Activated gamma-delta T cell treated with Interleukin-2 at 50 U/mL for 16 hours (primary cell): ENCODE measurements at places on chromosomes 7 and 10.

GRCh38 chr7:37832194-37832593 lies 16.2 kb upstream of the NME8 start:
- no peak for DNase-seq

DNA sequence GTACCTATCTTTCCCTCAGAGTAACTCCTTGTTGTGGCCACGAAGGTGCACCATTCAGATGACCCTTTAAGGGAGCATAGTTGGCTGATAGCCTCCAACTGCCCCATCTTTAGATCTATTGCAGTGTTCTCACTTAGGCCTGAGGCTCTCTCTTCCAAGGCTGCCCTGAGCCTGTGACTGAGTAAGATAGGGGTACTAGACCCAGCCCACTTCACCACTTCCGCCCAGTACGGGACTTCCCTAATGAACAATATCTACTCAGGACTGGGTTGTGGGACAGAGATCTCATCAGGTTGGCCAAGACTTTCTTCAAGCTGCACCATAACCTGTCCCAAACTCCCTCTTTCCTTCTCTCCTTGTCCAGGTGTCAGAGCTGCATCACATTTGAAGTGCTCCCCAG lies 5.7 kb upstream of the GNAI1 start:
- no peak for DNase-seq

GRCh38 chr7:105585850-105586500 lies 4.7 kb upstream of the EFCAB10 start:
- DNase-seq, result no peak

DNA sequence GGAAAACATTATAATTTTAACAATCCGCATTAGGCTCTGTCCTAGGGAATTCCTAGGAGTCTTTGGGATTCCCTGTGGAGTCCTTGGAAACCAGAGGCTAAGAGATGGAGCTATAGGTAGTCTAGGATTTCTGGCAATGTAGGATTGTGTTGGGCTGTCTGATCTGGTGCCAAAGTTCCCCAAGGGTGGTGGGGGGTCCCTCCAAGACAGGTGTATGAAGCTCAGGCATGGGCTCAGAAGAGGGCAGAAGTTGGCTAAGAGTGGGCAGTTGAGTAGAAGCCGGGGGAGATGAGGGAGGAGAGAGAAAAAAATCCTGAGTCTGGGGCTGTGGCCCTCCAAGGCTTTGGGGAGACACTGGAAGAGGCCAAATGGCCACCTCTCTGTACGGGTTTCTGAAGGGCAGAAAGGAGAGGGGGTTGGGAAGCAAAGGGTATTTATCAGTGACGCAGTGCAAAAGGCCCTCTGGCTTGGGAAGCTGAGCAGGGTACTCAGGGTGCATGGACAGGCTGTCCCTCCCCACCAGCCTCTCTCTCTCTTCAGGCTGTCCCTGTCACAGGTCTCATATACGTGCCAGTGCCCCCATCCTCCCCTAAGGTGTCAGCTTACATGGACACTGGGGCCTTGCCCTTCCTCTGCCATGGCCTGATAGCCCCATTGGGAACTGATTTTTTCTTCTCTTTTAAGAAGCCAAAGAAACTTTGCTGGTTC lies 929 bp downstream of the HOXA6 start:
- DNase-seq, result no peak

- no peak for DNase-seq
These were observed 272.4 kb upstream of the LRGUK start for GRCh38 chr7:133854739-133855138.

DNA sequence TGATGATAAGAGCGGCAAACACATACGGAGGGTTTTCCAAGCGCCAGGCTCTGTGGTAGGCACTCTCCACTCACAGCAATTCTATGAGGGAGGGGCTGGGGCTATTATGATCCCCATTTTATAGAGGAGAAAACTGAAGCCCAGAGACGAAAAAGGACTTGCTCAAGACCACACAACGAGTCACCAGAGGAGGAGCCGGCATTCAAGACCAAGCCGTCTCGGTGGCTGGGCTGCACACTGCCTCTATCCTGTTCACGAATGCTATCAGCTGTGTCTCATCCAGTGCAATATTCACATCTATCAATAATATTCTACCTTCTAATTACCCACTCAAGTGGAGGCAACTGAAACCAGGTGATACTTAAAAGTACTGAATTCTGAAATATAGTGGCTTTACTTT lies 67.8 kb upstream of the NMT2 start:
- DNase-seq, result no peak

- DNase-seq, result no peak
These were observed 20.1 kb upstream of the CYP3A7 start for GRCh38 chr7:99755085-99755484.

DNA sequence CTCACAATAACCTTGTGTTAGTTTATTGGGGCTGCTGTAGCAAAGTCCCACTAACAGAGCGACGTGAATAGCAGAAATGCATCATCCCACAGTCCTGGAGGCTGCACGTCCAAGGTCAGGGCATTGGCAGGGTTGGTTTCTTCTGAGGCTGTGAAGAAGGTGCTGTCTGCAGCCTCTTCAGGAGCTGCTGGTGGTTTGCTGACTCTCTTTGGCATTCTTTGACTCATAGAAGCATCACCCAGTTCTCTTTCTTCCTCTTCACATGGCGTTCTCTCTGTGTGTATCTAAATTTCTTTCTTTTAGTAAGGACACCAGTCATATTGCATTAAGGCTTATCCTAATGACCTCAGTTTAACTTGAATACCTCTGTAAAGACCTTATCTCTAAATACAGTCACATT lies 428.4 kb upstream of the KLF6 start:
- DNase-seq, result no peak

DNA sequence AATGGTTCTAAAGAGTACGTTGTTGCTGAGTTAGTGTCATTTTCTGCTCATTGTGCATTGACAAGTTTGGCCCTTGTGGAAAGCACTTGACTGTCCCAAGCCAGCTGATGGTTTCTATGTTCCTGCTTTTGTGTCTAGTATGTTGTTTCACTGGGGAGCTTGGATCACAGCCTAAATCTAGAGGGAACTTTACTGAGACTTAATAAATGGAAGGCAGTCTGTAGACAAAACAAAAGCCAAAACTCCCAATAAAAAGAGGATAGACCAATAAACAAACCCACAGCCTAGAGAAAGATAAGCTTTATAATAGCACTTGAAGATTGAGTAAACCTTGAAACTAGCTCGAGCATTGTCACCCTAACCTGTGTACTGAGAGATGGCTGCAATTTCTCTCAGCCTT lies 196.8 kb downstream of the ADRA2A start:
- DNase-seq, result no peak

DNA sequence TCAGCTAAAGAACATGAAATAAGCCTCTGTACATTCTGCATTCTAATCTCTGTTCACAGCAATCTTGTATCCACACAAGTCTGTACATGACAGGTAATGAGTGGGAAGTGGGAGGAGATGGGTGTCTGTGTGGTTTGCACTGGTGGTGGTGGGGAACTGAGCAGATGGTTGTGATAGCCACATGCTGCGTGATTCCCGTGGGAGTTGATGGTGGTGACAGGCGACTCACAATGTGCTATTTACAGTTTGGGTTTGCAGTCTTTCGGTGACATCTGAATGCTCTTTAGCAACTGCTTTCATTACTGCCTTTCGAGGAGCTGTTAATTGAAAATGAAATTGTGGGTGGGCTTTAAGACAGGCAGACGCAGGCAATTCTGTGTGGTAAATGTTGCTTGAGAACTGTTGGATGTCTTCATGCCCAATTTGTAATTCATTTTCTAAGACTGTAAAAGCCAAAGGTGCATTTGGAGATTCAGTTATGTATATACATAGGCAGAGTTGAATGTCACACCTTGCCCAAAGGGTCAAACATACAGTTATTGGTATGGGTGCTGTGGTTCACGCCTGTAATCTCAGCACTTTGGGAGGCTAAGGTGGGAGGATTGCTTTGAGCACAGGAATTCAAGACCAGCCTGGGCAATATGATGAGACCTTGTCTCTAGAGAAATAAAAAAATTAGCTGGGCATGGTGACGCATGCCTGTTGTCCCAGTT lies 308.2 kb downstream of the AUTS2 start:
- DNase-seq, result no peak

- DNase-seq, result no peak
These were observed 81.8 kb upstream of the PIK3CG start for GRCh38 chr7:106783286-106783685.

DNA sequence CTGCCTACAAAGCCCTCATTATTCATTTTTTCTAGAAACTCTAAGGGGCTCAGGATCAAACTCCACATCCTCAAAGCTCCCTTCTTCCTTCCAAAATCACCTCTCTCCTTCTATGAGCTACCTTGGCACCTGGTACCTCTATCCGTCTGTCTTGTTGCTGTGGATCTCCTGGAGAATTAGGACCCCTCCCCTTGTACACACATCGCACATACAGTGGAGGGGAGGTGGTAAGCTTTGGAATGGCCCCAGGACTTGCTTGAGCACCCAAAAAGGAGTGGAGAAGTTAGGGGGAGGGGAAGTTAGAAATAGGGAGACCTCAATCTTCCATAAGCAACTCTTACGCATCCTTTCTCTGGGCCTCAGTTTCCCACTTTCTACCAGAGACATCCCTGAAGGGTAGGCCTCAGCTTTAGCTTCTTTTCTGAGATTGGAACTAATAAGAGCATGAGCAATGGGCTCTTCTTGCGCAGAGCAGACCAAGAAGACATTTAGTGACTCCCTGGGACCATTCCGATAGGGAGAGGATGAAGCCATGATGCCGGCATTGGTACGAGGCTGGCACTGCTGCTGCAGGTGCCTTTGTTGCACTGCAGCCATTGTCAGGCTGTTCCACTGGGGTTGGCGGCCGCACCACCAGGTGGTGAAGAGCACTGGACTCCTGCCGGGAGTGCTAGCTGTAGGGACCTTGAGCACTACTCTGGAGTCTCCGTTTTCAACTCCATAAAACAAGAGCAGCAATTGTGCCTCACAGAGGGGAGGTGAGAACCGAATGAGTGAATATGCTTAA lies 4.5 kb downstream of the CYP26C1 start:
- no peak for DNase-seq

- DNase-seq, result no peak
These were observed 15.1 kb downstream of the CAMK2B start for GRCh38 chr7:44310221-44310848.

GRCh38 chr10:63057509-63057908 lies 75.6 kb upstream of the NRBF2 start:
- DNase-seq, result no peak

DNA sequence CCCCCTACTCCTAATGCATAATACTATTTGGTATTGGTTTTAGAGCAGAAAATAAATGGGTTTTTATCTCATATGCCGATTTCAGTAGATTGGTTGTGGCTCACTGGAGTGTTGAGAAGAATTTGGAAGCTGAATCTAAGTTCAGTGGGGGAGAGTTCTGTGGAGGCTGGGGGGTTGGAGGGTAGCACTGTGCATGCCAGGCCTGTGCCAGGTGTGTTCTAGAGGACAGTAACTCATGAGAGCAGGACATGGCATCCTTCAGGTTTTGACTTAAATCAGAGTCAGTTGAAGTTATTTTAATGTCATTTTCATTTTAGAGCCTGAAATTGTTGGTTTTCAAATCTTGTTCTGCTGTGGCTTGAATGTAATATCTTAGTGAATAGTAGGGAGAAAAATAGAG lies 79.5 kb downstream of the EEPD1 start:
- DNase-seq, result no peak

GRCh38 chr7:91287371-91288084 lies 23.3 kb downstream of the FZD1 start:
- no peak for DNase-seq

- DNase-seq, result no peak
These were observed 586 bp downstream of the GCK start for GRCh38 chr7:44188480-44189225.

DNA sequence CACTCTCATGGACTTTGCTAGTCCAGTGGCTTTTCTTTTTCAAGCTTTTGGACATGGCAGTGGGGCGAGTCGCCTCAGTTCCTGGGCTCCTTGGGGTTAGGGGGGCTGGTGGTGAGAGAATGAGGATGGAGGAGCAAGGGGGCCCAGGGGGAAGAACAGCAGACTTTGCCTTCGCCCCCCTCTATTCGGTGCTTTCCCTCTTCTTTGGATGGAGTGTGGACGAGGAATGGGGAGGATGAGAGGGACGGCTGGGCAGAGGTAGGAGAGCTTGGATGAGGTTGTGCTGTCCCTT lies 255 bp downstream of the MAGI2 start:
- DNase-seq, result no peak

GRCh38 chr7:146053492-146053891 lies 63.1 kb upstream of the CNTNAP2 start:
- DNase-seq, result no peak

DNA sequence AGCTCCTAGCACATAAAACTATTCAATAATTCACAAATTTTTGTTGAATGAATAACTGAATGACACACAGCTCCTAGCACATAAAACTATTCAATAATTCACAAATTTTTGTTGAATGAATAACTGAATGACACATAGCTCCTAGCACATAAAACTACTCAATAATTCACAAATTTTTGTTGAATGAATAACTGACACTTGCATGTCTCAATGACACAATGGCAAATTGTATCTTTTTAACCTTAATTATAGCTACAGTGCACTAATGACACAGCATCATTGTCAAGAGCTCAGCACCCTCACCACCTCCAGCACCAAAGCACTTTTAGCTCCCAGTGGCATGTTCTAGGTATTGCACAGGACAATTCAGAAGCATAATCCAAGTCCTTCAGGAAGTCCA lies 131.6 kb downstream of the PDE1C start:
- no peak for DNase-seq

DNA sequence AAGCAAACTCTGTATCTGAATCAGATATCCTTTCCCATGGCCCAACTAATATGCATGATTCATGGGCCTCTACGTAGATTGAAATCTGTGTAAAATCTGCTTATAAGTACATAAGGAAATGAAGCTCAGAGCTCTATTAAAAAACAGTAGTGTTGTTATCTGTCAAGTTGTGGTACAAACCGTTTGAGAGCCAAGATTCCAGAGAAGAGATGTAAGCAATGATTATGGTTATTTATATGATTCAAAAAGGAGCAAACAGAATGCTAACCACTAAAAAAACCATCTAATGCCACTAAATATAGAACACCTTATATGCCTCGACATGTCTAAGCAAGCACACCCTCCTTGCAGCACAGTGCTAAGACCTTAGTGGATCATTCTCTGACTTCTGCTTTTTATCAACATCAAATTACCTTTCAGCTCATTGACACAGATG lies 26.6 kb downstream of the RPP38 start:
- no peak for DNase-seq

DNA sequence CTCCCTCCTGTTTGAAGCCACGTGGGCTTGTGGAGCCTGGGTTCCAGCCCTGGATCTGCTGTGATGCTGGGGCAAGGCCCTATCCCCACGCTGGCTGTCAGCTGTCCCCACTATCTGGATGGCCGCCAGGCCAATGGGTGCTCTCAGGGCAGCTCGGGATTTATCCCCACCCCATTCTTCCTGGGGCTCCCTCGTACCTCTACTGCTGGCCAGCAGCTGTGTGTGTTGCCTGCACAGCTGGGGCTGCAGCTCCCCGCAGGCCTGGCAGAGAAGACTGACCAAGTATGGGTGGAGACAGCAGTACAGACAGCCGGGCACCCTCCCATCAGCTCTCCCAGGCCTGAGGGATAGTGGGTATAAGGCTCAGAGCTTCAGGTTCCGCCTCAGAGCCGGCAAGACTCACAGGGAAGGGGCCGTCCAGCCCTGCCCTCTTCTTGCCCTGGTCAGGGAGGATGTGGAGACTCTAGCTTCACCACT lies 13.6 kb downstream of the CLIP2 start:
- no peak for DNase-seq

- no peak for DNase-seq
These were observed 16.0 kb upstream of the FAM20C start for GRCh38 chr7:176381-176780.

GRCh38 chr10:120508393-120508792 lies 51.4 kb downstream of the PLPP4 start:
- no peak for DNase-seq

GRCh38 chr10:12372846-12373245 lies 23.5 kb downstream of the CAMK1D start:
- DNase-seq, result no peak

GRCh38 chr7:138188290-138188858 lies 112.1 kb downstream of the AKR1D1 start:
- no peak for DNase-seq
